ENCODE measurements at places on chromosomes 13 and 19. TPM values are rescaled to one million over a fixed set of nuclear protein-coding genes. Genes with fewer than 3 reads are reported as not detected.

The ZNF90 gene
- 101 TPM for total RNA-seq

The ZNF222 gene
- 3.4 TPM for total RNA-seq

The SULT2A1 gene
- total RNA-seq = not detected

The IL11 gene
- total RNA-seq = 1.1 TPM

The UPK1A gene
- not detected for total RNA-seq

The KLK12 gene
- total RNA-seq = not detected

- DNase-seq = no peak
- H3K4me3 ChIP-seq = no peak overlapping the region
- H3K27ac ChIP-seq = no peak overlapping the region
- H3K27me3 ChIP-seq = no peaks in the 10 kb centered on the region
- peaks cover 49% of the 10 kb centered on the region for H3K4me1 ChIP-seq
These were observed 908.0 kb upstream of the ATXN8OS start for GRCh38 chr13:69199664-69200063.

DNA sequence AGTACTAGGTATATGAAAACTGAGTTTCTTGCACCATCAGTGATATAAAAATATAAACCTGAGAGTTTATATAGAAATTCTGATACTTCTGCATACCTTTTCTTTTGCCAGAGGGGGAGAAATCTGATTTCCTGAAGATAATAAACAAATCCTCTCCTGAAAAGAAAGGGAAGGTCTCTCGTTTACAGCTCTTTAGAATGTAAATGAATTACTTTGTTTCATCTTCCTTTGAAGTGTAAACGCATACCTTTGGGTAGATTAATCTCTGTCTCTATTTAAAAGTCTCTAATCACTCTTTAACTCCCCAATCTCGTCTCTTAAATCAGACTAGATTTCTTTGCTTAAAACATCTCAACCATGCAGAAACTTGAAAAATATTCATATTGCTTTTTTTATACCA, 1092.9 kb downstream of the SLITRK5 start:
- no peak overlapping the region for H3K27ac ChIP-seq
- H3K4me1 ChIP-seq = no peaks in the 10 kb centered on the region
- no peaks in the 10 kb centered on the region for H3K36me3 ChIP-seq
- H3K4me3 ChIP-seq = no peak overlapping the region
- peaks cover 24% of the 10 kb centered on the region for H3K27me3 ChIP-seq

DNA sequence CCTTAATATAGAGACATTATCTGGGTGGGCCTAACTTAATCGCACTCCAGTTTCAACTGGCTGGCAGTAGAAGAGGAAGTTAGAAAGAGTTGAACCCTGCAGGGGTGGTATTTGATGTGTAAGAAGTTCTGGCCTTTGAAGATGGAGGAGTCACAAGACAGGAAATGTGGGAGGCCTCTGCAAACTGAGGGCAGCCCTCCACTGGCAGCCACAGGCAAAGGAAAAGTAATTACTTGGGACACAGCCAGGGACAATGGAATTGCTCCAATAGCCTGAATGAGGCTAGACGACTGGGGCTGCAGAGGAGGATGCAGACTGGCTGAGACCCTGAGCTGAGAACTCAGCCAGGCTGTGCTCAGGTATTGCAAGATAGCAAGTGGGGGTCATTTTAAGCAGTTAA, 703.3 kb upstream of the ARGLU1 start:
- H3K27ac ChIP-seq = no peak overlapping the region
- DNase-seq = peak; percentile 81
- H3K4me1 ChIP-seq = no peaks in the 10 kb centered on the region
- H3K4me3 ChIP-seq = no peak overlapping the region

DNA sequence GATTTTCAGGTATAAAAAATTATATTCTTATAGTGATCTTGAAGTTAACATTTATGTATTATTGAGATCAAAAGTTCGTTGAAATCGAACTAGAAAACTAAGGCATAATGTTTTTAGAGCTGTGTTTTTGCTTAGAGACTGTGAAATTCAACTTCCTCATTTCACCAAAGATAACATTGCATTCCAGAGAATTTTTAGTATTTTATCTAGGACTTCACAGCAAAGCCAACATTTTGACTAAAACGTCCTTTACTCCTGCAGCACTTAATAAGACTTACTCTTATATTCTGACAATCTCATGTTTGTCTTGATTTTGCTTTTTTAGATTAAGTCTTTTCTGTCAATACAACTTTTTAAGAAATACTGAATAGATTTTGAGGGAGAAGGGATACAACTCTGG, 4.7 kb downstream of the KCTD4 start:
- no peaks in the 10 kb centered on the region for H3K36me3 ChIP-seq
- no peak for DNase-seq
- H3K4me1 ChIP-seq = peaks cover 21% of the 10 kb centered on the region
- H3K27ac ChIP-seq = no peak overlapping the region
- H3K4me3 ChIP-seq = no peak overlapping the region
- H3K27me3 ChIP-seq = no peaks in the 10 kb centered on the region

GRCh38 chr19:20471431-20471830, 94.2 kb downstream of the ZNF737 start:
- H3K4me3 ChIP-seq = no peak overlapping the region
- no peak for DNase-seq
- H3K4me1 ChIP-seq = peaks cover 5% of the 10 kb centered on the region

GRCh38 chr13:46388308-46388707, 1.3 kb upstream of the RUBCNL start:
- H3K36me3 ChIP-seq = no peaks in the 10 kb centered on the region
- H3K27ac ChIP-seq = no peak overlapping the region
- H3K27me3 ChIP-seq = peaks cover 50% of the 10 kb centered on the region
- peaks cover 13% of the 10 kb centered on the region for H3K4me1 ChIP-seq

- no peak overlapping the region for H3K27ac ChIP-seq
- no peak overlapping the region for H3K4me3 ChIP-seq
- no peaks in the 10 kb centered on the region for H3K36me3 ChIP-seq
- no peaks in the 10 kb centered on the region for H3K4me1 ChIP-seq
These were observed 27.5 kb upstream of the OBI1 start for GRCh38 chr13:78686461-78686860.

- no peak overlapping the region for H3K27ac ChIP-seq
- no peaks in the 10 kb centered on the region for H3K27me3 ChIP-seq
- no peaks in the 10 kb centered on the region for H3K4me1 ChIP-seq
- no peak overlapping the region for H3K4me3 ChIP-seq
These were observed 7.1 kb upstream of the UQCR11 start for GRCh38 chr19:1612114-1613086.

DNA sequence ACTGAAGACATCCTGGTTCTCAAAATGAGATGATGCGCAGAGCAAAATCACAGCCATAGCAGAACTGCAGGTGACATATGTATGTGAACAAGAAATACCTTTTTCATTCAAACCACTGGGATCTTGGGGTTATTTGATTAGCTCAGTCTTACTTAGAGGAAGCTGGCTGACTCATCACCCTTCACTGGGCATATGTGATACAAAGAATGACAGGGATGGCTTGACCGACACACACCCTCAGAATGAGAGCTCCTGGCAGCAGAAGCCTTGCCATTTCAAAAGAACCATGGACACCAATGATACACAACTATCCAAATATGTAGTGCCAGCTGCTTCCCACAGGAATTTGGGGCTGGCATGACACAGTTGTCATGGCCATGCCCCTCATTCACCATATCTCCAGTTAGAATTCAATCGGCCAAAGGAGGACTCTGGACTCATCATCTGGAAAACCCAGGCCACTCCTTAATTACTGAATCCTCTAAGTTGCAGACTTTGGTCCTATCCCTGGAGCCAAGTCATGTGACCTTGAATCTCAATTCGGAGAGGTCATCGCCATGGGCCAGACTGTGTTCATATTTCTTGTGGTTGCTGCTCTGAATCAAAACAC, 115.8 kb downstream of the KATNAL1 start:
- no peak for DNase-seq
- no peak overlapping the region for H3K27ac ChIP-seq
- H3K4me1 ChIP-seq = no peaks in the 10 kb centered on the region
- no peaks in the 10 kb centered on the region for H3K36me3 ChIP-seq
- H3K27me3 ChIP-seq = no peaks in the 10 kb centered on the region
- H3K4me3 ChIP-seq = no peak overlapping the region

- H3K27ac ChIP-seq = no peak overlapping the region
- H3K4me3 ChIP-seq = no peak overlapping the region
- no peaks in the 10 kb centered on the region for H3K36me3 ChIP-seq
- H3K27me3 ChIP-seq = no peaks in the 10 kb centered on the region
These were observed 22.8 kb upstream of the EMP3 start for GRCh38 chr19:48302600-48302959.

DNA sequence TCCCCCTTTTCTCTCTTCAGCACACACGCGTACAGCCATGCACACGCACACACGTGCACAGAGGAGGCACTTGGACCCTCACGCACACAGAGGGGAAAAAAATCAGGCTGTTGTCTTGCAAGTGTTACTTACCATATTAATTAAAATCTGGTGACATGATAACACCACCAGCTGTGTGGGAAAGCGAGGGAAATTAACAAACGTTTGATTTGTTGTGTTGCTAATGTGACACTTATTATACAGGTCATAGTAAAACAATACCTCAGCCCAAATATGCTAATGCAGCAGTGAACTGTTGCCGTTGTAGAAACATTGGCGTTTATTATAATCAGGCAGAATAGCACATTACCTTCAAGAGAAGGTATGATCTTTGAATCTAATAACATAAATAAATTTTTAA, 211.7 kb downstream of the TEX29 start:
- H3K27ac ChIP-seq = no peak overlapping the region
- peak overlapping the region; percentile 7 for H3K4me3 ChIP-seq
- H3K27me3 ChIP-seq = peaks cover 46% of the 10 kb centered on the region
- H3K4me1 ChIP-seq = peaks cover 67% of the 10 kb centered on the region
- peak; percentile 54 for DNase-seq

GRCh38 chr19:39172700-39173501, 23.9 kb upstream of the NCCRP1 start:
- no peak for DNase-seq
- H3K36me3 ChIP-seq = no peaks in the 10 kb centered on the region
- no peak overlapping the region for H3K4me3 ChIP-seq

- H3K4me1 ChIP-seq = no peaks in the 10 kb centered on the region
- H3K27me3 ChIP-seq = peaks cover 2% of the 10 kb centered on the region
- H3K4me3 ChIP-seq = no peak overlapping the region
- DNase-seq = no peak
- H3K27ac ChIP-seq = no peak overlapping the region
These were observed 4.6 kb upstream of the SLC25A42 start for GRCh38 chr19:19059018-19059836.

GRCh38 chr13:74005320-74006157, 128.7 kb downstream of the KLF12 start:
- H3K4me1 ChIP-seq = no peaks in the 10 kb centered on the region
- no peak for DNase-seq
- no peaks in the 10 kb centered on the region for H3K36me3 ChIP-seq
- H3K4me3 ChIP-seq = no peak overlapping the region

- H3K4me1 ChIP-seq = no peaks in the 10 kb centered on the region
- DNase-seq = peak; percentile 90
- H3K36me3 ChIP-seq = no peaks in the 10 kb centered on the region
These were observed 23.3 kb downstream of the LYPD4 start for GRCh38 chr19:41821003-41821735.

Data from GM23338 (cell line).